ENCODE measurements at places on chromosomes 16 and 17. TPM values are rescaled to one million over a fixed set of nuclear protein-coding genes. Genes with fewer than 3 reads are reported as not detected.
A peak's percentile ranks its signal among the peaks of the same experiment; 100 is the strongest.

Gene PNMT
- total RNA-seq: not detected

Gene PLCG2
- total RNA-seq: 5.0 TPM

Gene IL17C
- total RNA-seq: not detected

Gene GPRC5B
- total RNA-seq: 21.1 TPM

GRCh38 chr17:72455562-72455961 is 334.7 kb downstream of the SOX9 start:
- no peak for DNase-seq
- H3K4me3 ChIP-seq: no peak overlapping the region
- H3K27ac ChIP-seq: no peak overlapping the region
- peaks cover 6% of the 10 kb centered on the region for H3K4me1 ChIP-seq
- no peaks in the 10 kb centered on the region for H3K27me3 ChIP-seq

DNA sequence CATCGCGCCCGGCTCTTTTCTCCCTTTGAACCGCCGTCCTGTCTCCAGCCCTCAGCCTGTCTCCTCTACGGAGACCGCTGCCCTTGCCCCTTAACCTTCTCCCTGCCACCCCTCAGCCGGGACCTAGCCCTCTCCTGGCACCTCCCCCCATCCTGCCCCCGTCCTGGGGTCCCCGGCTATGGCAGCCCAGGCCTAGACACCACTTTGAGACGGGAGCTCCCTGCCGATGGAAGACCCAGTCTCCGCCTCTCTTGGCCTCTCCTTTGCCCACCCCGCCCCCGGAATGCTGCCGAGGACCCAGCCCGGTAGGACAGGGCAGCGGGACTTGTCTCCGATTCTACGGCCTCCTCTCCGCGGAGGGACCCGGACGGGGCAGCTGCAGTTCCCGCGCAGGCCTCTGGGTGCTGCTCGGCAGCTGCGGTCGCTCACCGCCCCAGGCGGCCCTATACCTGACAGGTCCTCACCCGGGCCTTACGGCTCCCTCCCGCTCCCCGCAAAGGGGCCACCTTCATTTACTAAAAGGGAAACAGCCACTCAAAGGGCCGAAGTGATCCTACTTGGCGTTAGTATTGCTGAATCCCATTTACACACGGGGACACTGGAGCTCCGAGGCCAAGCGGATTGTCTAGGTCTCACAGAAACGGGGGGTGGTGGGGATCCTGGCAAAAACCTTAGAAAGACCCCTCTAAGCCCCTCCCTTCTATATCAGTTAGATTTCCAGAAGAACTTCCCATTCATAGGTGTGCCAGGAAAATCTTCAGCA is 32.6 kb upstream of the TAC4 start:
- no peaks in the 10 kb centered on the region for H3K36me3 ChIP-seq
- H3K4me1 ChIP-seq: peaks cover 25% of the 10 kb centered on the region
- H3K27ac ChIP-seq: no peak overlapping the region
- H3K4me3 ChIP-seq: peak overlapping the region; percentile 40
- peak; percentile 94 for DNase-seq

DNA sequence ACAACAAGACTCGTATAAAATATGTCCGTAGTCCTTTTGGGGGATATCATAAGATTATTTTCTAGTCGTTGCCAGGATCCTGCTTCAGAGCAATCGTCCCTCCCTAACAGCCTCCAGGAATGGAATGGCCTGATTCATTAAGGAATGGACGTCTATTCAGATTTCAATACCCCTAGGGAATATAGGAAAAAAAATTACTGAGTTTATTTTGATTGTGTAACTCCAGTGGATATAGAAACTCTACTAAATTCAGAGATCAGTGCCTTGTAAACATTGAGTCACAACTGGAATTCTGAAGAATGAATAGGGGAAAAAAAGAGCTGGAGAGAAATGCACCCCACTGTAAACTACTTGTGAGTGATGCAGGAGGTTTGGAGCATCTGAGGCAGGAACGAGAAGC is 1171.5 kb upstream of the GOT2 start:
- H3K36me3 ChIP-seq: no peaks in the 10 kb centered on the region
- no peak for DNase-seq
- H3K4me1 ChIP-seq: peaks cover 14% of the 10 kb centered on the region
- no peak overlapping the region for H3K27ac ChIP-seq
- H3K4me3 ChIP-seq: no peak overlapping the region

GRCh38 chr16:56787167-56787566 is 57.2 kb downstream of the NUP93 start:
- peaks cover 66% of the 10 kb centered on the region for H3K4me1 ChIP-seq
- H3K4me3 ChIP-seq: no peak overlapping the region
- peak; percentile 56 for DNase-seq
- no peaks in the 10 kb centered on the region for H3K36me3 ChIP-seq

DNA sequence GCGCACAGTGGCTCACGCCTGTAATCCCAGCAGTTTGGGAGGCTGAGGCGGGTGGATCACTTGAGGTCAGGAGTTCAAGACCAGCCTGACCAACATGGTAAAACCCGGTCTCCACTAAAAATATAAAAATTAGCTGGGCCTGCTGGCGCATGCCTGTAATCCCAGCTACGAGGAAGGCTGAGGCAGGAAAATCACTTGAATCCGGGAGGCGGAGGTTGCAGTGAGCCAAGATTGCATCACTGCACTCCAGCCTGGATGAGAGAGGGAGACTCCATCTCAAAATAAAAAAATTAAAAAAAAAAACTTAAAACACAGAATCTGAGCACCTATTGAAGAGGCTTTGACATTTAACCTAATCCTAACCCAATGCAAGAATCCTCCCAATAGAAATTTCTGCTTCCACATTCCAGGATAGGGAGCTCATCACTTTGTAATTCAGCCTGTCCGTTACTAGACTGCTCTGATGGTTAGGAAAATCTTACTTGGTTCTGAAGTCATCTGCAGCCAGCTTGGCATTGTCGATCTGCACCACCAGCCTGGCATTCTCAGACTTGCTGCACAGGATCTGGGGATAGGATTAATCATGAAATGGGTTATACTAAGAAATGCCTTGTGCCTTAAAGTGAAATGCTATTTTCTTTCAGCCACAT is 2.1 kb downstream of the KRT33B start:
- no peak for DNase-seq
- no peaks in the 10 kb centered on the region for H3K4me1 ChIP-seq
- no peak overlapping the region for H3K27ac ChIP-seq
- H3K4me3 ChIP-seq: no peak overlapping the region
- no peaks in the 10 kb centered on the region for H3K27me3 ChIP-seq
- H3K36me3 ChIP-seq: no peaks in the 10 kb centered on the region

GRCh38 chr16:23131931-23132621 is 17.2 kb downstream of the USP31 start:
- H3K4me3 ChIP-seq: no peak overlapping the region
- no peak overlapping the region for H3K27ac ChIP-seq
- DNase-seq: no peak

DNA sequence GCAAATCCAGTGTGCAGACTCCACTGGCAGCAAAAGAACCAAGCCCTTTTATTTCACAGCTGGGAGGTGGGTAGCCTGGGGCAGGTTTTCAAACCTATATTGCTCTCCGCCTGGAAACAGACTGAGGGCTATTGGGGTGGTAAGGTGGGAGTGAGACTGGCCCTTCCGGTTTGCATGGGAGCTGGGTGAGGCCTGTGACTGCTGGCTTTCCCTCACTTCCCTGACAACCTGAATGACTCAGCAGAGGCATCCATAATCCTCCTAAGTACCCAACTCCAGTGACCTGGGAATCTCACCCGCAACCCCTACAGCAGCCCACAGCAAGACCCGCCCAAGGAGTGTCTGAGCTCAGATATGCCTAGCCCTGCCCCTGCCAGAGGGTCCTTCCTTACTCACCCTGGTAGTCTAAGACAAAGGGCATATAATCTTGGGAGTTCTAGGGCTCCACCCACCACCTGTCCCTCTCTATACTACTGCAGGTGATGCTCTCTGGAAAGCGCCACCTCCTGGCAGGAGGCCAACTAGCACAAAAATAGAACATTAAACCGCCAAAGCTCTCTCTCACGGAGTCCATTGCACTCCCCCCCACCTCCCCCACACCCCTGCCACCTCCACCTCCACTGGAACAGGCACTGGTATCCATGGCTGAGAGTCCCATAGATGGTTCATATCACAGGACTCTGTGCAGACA is 602.0 kb upstream of the C16orf82 start:
- no peaks in the 10 kb centered on the region for H3K36me3 ChIP-seq
- no peak overlapping the region for H3K27ac ChIP-seq
- DNase-seq: no peak
- no peaks in the 10 kb centered on the region for H3K27me3 ChIP-seq
- H3K4me3 ChIP-seq: no peak overlapping the region

- H3K27me3 ChIP-seq: no peaks in the 10 kb centered on the region
- no peak overlapping the region for H3K4me3 ChIP-seq
- no peaks in the 10 kb centered on the region for H3K36me3 ChIP-seq
- H3K27ac ChIP-seq: no peak overlapping the region
These were observed 336.4 kb downstream of the SEC14L1 start for GRCh38 chr17:77476931-77477805.

- H3K4me3 ChIP-seq: no peak overlapping the region
- no peak for DNase-seq
- no peaks in the 10 kb centered on the region for H3K36me3 ChIP-seq
- H3K27me3 ChIP-seq: no peaks in the 10 kb centered on the region
- H3K4me1 ChIP-seq: no peaks in the 10 kb centered on the region
These were observed 74.2 kb upstream of the MED9 start for GRCh38 chr17:17402558-17402957.

- no peak for DNase-seq
- H3K36me3 ChIP-seq: no peaks in the 10 kb centered on the region
- H3K4me1 ChIP-seq: no peaks in the 10 kb centered on the region
- no peaks in the 10 kb centered on the region for H3K27me3 ChIP-seq
- H3K27ac ChIP-seq: no peak overlapping the region
These were observed 44.8 kb downstream of the ADCY7 start for GRCh38 chr16:50311134-50311528.

DNA sequence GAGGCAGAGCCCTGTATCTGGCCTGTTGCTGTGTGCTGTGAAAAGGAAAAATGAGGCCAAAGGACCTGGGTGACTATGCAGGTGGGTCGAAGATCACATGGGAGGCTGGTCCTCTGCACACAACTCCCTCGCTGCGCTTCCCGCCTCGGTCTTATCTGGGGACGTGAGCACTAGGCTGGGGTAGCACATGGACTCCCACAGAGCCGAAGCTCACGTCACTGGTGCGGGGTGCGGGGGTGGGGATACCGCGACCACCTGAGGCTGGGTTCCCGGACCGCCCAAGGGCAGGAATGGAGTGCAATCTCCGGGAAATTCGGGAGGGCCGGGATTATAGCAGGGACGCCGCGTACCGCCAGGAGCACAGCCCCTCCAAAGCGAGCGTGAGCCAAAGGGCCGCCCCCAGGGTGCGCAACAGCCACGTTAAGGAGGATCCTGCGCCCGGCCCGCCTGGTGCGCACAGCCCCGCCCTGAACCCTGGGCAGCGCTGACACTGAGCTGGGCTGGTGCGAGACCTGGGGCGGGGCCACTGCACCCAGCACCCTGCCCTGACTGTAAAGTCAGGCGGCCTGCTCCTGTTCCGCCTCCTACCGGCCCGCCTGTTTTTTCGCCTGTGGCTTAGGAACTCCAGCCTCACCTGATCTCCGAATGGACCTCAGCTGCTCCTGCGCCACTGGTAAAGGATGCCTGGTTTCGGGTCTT is 4.8 kb downstream of the MT1A start:
- peak; percentile 59 for DNase-seq
- H3K4me3 ChIP-seq: peak overlapping the region; percentile 33
- H3K27ac ChIP-seq: no peak overlapping the region
- no peaks in the 10 kb centered on the region for H3K4me1 ChIP-seq
- peaks cover 100% of the 10 kb centered on the region for H3K27me3 ChIP-seq

DNA sequence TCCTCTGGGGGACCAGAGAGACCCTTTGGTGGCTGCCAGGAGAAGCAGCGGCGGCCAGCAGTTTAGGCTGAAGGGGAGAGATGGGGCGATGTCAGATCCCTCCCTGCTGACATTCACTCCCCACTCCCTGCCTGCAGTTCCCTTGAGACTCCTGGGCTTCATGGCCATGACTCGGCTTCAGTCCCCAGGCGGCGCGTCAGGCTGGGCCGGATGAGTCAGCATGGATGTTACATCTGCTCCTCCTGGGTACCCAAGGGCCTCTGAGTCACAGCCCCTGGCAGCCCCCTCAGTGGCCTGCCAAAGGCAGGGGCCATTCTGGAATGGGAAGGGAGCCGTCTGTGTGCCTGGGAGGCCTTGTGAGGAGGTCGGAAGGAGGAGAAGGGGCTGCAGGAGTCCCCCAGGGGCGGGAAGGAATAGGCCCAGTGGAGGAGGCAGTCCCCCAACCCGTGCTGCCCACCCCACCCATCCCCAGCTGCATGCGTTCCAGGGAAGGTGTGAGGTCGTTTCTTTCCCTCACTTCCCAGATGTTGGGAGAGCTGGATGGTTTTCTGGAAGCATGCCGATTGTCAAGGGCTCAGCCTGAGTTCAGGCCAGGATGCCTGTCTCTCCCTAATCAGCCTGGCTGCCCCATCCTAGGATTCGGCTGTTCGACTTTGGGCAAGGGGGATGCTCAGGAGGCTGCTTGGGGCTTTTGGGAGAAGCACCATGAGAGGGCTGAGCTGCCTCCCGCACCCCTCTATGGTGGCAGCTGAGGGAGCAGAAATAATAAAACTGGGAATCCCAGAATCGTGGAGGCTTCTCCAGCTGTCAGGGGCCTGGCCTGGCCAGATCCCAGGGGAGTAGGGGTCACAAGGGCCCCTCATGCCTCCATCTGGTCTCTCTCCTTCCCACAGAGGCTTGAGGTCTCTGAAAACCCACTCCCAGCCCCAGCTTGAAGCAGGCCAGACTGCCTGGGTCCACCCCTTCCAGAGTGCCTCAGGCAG is 9.7 kb downstream of the RHBDL3 start:
- H3K27ac ChIP-seq: no peak overlapping the region
- no peaks in the 10 kb centered on the region for H3K36me3 ChIP-seq
- H3K4me1 ChIP-seq: peaks cover 24% of the 10 kb centered on the region
- H3K27me3 ChIP-seq: no peaks in the 10 kb centered on the region
- H3K4me3 ChIP-seq: no peak overlapping the region

DNA sequence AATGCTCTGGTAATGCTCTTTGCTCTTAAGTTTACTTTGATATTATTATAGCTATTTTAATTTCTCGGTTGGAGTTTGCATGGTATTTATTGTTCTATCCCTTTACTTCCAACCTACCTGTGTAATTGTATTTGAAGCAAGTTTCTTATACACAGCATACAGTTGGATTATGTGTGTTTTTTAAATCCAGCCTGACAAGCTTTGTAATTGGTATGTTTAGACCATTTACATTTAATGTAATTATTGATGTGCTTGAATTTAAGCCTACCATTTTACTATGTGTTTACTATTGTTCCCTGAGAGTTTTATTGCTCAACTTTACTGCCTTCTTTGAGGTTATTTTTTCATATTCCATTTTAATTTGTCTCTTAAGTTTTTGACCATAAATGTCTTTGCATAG is 35.7 kb downstream of the ACSF3 start:
- no peak overlapping the region for H3K4me3 ChIP-seq
- no peaks in the 10 kb centered on the region for H3K4me1 ChIP-seq
- no peaks in the 10 kb centered on the region for H3K27me3 ChIP-seq
- H3K36me3 ChIP-seq: peaks cover 5% of the 10 kb centered on the region

GRCh38 chr17:69265873-69266272 is 37.2 kb upstream of the ABCA10 start:
- no peak overlapping the region for H3K4me3 ChIP-seq
- no peaks in the 10 kb centered on the region for H3K4me1 ChIP-seq
- H3K27ac ChIP-seq: no peak overlapping the region
- no peaks in the 10 kb centered on the region for H3K27me3 ChIP-seq
